Suppressor macrophage treated with lipopolysaccharide for 1 hour (primary cell): ENCODE measurements at places on chromosomes 2 and 18.
A peak's percentile ranks its signal among the peaks of the same experiment; 100 is the strongest.

DNA sequence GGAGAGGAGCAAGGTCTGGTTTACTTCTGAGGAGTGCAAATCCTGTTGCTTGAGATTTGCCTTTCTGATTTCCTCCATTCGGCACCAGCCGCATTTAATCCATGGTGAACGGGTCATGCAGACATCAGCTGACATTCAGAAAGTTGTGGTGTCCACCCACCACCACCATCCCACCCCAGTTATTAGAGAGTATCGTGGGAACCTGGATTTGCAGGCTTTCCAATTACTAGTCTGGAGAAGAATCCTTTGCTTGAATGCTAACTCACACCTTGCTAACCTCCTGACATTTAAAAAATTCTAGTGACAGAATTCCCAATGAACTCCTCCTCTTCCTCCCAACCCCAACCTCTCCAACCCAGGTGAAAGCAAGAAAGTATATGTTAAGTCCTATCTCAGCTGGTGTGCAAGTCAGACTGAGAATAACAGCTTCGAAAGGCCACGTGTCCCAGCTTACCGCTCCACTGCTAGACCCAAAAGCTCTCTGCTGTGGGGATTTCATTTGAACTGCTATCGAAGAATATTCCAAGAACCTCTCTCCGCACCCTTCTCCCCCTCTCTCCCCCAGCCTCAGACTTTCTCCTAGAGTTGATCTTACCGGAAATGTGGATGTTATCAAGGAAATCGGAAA is 17.7 kb downstream of the BCL11A start:
- DNase-seq = no peak

DNA sequence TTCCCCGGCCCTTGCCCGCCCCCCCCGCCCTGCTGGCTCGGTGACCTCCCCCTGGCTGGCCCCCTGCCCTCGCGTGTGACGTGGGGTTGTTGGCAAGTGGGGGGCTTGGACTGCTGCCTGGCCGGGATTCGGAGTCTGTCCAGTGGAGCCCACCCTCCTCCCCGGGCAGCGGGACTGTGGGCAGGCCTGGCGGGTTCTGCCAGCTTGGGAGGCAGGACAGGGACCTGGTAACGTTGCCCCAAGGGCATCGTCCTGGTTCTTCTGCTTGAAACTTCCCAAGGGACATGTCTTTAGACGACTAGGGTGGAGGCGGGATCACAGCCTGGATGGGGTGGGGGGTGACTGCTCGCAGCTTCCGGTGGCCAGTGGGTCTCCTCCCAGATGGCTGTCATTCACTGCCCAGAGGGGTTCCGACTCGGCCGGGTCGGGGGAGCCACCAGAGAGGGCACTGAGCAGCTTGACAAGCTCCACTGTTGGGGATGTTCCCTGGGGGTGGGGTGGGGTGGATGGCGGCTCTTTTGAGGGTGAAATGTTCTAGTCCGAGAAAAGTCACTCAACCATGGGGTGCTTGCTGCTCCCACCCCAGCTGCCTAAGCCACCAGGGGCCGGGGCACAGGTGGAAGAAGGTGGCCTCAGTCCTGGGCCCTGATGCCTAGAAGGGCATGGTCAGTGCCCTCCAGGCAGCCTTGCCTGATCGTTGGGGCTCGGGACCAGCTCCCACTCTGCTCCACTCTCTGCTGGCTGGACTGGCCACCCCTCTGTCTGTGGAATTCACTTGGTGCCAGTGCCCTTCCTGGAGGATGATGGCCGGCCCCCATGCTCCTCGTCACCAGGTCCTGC is 4.3 kb upstream of the HS6ST1 start:
- DNase-seq = no peak

- no peak for DNase-seq
These were observed 127.9 kb upstream of the DOCK10 start for GRCh38 chr2:225170162-225170561.

DNA sequence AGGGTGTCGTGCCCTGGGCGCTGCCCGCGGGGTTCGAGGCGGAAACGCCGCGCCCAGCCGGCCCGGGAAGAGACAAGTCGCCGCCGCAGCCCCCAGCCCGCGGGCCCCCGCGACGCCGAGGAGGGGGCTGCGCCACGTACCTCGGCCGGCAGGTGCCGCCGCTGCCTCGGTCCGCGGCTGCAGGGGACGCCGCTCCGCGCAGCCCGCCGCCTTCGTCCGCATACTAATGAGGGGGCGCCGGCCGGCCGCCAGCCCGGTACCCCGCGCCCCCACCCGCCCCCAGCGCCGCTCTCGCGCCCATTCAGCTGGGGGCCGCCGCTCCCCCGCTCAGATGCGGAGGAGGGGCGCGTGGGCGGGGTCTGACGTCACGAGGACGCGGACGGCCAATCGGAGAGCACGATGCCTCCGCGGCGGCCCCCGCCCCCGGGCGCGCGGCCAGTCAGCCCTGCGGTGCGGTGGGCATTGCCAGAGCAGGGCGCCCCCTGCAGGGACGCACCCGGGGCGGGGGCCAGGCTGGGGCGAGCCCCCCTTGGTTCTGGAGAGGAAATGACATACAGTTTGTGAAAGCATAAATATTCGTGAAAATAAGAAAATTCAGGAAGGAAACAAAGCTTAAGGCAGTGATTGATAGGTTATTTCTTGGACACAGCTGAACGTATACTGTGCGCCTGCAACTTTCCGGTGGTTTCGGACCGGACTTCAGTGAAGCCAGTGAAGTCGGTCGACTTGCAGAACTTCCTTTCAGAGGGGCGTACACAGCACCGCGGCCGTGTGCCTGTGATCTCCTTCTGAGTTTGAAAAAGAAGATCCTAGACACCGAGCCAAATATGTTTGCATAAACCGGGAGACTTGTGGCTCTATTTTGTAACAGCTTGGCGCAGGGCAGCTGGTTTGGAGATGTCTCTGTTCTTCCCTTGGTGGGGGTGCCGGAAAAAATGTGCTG is at the start of gene ST3GAL5:
Gene ST3GAL5, minus strand, starts transcription at position 307 of the 943 bp plus-strand sequence. Its CDS starts 85 bp downstream, at position 222.
- DNase-seq = peak; percentile 97

- no peak for DNase-seq
These were observed 6.2 kb downstream of the KANSL3 start for GRCh38 chr2:96631804-96632435.

GRCh38 chr18:13253786-13254688 is 35.5 kb downstream of the LDLRAD4 start:
- DNase-seq = no peak

- peak; percentile 83 for DNase-seq
These were observed 128.1 kb downstream of the BIRC6 start for GRCh38 chr2:32484937-32485336.

GRCh38 chr2:73982140-73982617 is 2.5 kb upstream of the TET3 start:
- DNase-seq = no peak

DNA sequence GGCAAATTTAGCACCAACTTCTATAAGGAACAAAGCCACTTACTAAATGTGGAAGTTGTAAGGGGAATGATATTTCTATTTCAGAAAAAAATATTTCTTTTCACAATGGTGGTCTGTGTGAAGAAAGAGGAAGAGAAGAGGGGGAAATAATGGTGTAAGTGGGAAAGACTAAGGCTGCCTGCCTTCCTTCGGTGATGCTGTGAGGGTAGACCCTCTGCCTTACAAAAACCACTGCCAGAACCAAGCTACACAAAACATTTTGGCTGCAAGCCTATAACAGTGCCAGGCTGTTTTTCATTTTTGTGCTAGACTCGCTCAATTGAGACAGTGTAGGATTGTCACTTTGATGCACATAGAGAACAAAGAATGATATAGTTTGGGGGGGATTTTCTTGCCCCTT is 286.6 kb downstream of the ZEB2 start:
- peak; percentile 46 for DNase-seq

DNA sequence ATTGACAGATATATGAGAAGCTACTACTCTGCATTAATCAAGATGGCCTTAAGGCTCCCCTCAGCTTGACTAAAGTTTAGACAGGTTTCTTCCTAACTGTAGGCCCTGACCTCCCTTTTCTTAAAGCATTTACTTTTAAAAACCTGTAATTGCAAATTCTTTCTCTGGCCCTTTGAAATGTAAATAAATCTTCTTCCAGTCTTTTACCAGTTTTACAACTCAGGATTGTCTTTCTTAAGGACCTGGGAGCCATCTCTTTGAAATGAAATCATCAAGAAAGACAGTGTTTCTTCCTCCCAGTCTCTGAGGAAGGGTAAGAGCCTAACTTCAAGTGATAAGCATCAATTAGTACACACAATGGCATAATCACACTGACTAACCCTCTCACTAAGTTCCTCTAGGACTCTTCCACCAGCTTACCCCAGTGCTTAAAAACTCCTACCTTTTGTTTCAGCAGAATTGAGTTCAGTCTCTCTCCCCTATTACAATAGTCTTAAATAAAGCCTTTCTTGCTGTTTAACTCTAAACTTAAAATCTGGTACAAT is 58.7 kb upstream of the CDH20 start:
- no peak for DNase-seq

- no peak for DNase-seq
These were observed 7.2 kb downstream of the MTHFD2 start for GRCh38 chr2:74205596-74205995.

- no peak for DNase-seq
These were observed 22.3 kb downstream of the M1AP start for GRCh38 chr2:74625658-74626425.

GRCh38 chr2:85522090-85522647 is 16.8 kb upstream of the MAT2A start:
- DNase-seq = no peak

DNA sequence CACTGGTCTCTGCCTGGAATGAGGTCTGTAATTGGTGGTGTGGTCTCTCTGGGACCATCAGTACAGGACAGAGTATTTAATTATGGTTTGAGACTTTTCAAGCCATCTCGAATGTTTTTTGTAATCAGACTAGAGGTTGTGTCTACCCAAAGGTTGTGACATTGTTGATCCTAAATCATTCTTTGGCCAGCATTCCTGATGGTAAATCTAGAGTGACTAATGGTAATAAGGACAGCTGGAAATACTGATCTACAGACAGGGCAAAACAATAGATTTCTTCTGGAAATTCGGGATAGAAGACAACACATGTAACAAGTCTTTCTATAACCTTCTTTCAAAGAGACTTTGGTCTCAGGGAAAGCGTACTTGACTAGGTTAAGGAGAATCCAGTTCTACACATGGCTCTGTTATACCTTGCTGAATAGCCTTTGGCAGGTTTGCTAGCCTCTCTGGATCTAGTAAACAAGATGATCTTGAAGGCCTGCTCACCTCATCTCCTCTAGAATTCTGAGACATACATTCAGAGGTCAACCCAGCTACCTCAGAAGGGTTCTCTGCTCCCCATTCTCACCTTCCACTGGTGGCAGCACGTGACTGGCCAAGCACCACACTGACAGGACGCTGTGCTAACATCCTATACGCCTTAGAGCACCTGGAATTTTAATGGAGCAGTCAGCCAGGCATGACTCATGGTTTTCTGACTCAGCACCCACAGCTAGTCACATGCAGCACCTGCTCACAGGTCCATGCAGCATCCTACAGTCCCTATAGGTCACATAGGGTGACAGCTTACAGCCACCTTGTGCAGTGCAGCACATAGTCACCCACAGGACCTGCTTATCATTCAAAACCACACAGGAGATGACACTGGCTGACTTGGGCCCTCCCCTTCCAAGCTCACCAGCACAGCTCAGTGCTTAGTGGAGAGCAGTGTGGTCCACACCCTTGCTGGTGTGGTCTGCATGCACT is 12.2 kb downstream of the PLB1 start:
- no peak for DNase-seq

DNA sequence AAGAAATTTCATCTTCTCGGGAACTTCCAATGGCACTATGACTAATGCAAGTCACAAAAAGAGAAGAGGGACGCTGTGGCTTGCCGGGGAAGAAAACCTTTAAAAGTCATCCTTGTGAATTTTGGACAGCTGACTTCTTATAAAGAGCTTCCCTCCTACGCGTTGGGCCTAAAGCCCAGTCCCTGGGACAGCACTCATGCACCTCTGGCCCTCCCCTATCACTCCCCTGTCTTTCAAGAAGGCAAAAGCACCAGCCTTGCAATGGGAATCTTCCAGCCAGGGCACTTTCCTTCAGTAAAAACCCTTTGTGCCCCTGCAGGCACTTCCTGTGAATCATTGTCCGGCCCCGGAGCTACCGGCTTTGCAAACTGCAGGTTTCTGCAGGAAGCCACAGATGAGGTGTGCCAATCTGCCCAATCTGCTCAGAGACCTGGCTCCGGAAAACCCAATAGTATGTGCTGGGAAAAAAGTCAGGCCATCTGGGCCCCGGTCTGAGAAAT is 7.1 kb downstream of the MREG start:
- DNase-seq = peak; percentile 96

- DNase-seq = no peak
These were observed 90.6 kb upstream of the CCDC141 start for GRCh38 chr2:179140571-179140970.

DNA sequence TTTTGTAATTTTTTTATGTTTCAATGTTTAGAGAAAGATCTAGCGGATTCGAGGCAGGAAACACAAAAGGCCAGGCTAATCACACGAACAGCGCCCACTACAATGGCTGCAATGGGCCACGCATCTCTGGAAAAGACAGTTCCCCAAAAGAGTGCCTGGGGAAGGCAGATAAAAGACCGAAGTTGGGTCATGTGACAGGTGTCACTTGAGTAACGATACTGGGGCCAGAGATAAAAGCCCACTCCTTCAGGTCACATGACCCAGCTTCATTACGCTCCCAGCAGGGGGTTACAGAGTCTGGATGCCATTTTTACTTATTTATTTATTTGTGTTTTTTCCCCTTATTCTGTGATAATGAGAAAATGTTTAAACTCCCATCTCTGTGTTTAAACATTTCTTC is 95.4 kb downstream of the CDK15 start:
- DNase-seq = peak; percentile 31

DNA sequence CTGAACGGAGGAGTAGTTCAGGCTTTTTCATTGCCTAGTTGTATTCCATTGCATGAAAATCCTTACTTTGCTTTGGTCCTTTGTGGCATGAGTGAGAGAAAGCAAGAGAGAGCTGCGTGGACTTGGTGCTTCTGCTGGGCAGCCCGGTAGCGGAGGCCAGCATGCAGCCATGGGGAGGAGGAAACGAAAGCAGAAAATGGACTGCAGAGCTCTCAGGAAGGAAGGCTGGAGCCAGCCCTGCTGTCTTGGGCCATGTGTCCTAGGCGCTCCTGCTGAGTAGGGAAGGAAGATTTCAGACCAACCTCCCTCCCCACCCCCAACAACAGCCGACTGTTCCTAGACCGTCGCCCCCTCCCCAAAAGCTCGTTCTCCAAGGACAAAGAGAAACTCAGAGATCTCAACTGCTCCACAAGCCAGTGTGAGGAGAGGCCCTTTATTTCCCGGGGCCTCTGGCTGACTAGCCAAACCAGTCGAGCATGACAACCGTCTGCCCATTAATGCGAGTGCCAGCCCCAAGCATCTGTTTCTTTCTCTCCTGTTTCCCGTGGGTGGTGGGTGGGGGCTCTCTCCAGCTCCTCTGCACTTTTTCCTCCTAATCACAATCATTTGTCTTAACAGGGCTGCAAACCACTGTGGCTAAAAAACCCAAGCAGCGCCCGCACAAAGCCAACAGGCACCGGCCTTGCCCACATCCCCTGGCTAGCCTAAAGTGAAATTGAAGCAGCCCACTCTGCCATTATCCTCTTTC is 66.8 kb upstream of the FZD7 start:
- peak; percentile 9 for DNase-seq
